Daoy (cell line): ENCODE measurements at places on chromosomes 2 and 18. TPM values are rescaled to one million over a fixed set of nuclear protein-coding genes. Genes with fewer than 3 reads are reported as not detected.

Gene C2orf80
- not detected in 2 replicates for total RNA-seq

DNA sequence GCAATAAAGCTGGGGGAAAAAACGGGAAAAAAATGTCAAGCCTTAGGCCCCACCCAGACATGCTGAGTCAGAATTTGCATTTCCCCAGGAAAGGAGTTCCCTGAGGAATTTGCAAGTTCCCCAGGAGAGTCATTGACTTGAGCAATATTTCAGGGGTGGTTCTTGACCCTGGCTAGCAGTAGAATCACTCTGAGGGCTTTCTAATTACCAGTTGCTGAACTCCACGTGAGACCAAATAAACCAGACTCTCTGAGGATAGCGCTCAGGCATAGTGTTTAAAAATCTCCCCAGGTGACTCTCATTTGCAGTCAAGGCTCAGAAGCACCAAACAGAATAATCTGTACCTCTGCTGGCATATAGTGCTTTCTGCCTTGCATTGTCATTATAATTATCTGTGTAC, 48.7 kb downstream of the C1QL2 start:
- no peak for DNase-seq

DNA sequence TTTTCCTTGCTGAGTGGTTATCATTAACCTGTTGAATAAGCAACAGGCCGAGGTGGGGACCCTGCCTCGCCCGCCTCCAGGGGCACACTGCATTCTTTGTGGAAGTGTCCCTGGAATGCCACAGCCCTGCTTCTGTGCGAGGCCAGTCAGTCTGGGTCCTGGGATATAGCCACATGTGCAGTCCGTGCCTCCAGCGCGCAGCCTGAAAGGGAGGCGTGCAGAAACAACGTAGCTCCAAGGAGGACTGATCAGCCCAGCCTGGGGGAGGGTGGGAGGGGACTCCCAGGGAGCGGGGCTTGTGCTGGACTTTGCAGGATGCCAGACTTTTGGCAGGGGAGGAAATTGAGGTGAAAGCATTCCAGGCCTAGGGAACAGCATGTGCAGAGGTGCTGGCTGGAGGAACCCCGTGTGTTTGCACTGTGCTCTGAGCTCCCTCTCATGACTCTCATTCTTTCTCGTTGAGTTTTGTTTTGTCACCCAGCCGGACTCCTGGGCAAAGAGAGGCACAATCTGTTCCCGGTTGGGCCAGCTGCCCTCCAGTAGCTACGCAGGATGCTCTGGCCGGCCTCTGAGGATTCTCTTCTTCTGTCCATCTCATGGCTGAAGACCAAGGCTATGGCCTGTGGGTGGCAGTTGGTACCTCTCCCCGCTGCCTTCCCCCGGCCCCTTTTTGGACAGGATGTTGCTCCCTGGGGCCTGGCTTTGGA, 39.7 kb downstream of the HPCAL1 start:
- DNase-seq = no peak

Gene C2orf78
- under 0.01 TPM in 1 of 2 replicates, not detected in the other for total RNA-seq

Gene FZD7
- 12.0 and 19.3 TPM in 2 replicates for total RNA-seq

DNA sequence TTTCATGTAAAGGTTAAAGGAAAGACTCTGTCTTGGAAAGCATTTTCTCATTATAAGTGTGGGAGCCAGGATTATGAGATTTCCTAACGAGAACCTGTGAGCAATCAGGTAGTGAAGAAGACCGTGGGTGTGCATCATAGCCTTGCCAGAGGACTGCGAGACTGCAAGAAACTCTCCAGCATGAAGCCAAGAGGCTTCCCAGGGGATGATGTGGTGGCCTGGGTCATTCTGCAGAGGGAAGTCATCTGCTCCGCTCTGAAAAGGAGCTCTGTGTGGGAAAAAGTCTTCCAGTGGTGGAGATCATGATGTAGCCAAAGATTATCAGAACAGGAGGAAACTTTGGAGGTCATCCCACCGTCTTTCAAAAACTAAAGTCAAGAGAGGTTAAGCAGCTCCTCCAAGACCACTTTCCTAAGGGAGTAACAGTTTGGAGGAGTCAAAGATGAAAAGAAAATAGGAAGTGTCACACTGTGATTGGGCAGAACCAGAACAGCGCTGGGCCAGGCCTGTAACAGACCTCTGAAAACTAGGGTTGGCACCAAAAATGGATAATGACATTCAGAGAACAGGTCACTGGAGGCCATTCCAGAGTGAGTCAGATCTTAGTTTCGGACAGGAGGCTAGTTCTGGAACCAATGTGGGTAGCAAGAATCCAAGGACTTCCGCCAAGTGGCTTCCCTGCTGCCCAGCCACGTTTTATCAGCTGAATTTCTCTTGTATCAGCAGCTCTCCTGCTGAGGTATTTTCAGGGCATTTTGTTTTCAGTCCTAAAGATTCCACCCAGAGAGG, 113.0 kb downstream of the LRATD1 start:
- no peak for DNase-seq

Gene CCDC68
- 0.18 and 3.5 TPM in 2 replicates for total RNA-seq

Gene CD8A
- not detected in 2 replicates for total RNA-seq

- peak; percentile 24 for DNase-seq
Measured at GRCh38 chr2:227228061-227228667, 63.7 kb downstream of the COL4A3 start.

DNA sequence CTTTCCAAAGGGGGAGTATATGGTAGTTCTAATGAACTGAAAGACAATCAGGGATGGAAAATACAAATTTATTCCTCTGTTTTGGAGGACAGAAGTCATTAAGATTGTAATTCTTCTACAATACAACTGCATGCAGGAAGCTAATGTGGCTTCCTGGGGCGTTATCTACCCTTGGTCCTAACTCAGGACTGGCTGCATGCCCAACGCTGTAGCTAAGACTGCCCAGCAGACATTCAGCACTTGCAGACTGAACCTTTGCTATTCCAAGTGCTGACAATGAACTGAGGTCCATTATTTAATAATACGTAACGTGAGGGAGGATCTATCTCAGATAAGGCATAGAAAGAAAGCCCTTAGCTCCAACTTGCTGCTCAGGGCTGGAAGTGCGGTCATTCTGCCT, 53.2 kb downstream of the ZAP70 start:
- no peak for DNase-seq

DNA sequence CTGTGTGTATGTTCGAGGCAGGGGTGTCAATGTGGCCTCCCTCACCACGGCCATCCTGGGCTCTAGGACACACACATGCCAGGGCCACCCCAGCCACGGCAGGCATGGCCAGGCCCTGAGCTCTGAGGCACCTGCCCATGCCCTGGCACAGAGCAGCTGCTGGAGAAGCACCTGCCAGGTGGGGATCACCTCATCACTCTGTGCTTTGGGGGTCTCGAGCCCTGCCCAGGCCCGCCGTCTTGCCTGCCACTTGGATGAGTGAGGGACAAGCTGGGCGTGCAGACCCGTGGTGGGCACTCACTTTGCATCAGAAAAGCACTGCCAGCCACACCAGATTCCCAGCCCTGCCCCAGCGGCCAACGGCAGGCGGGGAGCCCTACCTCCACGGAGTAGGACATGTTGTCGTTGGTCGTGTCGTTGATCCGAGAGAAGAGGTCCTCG, 33.1 kb downstream of the KIF1A start:
- no peak for DNase-seq

- DNase-seq = peak; percentile 83
Measured at GRCh38 chr2:134736167-134736880, 17.5 kb upstream of the TMEM163 start.
